ENCODE measurements at places on chromosomes 6 and 20.

DNA sequence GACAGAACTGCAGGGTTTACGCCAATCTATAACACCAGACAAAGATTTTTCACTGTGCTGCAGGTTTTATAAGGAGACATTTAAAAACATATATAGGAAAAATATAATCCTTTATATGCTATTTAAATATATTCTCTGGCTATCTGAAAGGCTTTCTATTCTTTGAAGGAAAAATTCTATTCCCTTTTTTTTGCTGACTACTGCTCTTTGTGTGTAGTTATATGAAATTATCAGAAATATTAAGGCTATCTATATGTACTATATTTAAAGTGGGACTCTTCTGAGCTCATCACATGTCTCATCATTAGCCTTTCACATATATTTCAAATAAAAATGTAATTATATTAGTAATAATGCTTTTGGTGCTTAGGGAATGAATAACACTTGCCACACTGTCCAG is 930.7 kb downstream of the EYS start:
- DNase-seq = no peak

DNA sequence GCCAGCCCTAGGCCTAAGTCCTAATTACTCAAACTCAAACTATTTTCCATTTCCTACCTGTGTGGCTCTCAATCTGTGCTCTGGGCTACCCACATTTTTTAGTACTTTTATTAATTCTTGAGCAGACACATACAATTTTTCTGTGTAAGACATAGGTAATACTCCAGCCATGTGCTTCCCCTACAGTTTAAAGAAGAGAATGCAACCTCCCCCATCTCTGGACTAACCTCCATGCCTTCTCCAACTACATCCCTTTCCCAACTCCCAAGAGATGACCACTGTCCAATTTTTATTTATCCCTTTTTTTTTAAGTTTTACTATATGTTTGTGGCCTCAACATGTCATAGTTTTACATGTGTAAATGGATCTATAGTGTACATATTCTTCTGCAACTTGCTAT is 5.8 kb downstream of the HMGN4 start:
- no peak for DNase-seq

GRCh38 chr6:70258483-70258882 is 44.4 kb downstream of the COL9A1 start:
- DNase-seq = no peak

DNA sequence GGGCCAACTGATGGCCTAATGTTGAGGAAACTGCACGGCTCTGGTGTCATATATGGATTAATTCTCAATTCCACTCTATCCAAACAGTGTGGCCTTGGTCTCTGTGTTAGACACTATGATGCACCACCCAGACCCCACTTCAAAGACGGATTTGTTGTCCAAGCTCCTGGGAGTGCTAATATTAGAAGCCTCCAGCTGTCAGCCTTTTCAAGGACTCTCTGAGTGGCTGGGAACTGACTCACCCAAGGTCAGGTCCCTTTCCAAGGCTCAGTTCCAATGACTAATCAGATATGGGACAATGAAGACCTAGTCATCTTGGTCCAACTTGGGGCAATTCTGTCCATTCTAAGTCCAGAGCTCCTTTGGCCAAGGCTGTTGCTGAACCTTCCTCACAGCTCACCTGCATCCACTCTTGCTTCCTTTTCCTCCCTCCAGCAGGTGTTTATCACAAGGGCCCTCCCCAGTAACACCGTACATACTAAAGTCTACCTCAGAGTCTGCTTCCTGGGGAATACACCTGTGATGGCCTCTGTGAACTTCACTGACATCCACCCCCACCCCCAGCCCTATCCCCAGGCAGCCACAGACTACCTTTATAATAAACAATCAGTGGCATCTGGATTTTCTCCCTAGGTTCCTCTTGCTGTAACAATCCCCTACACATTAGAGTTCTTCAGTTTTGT is 7.2 kb upstream of the IL20RA start:
- no peak for DNase-seq

- DNase-seq = peak; percentile 33
Measured at GRCh38 chr6:140078561-140079125, 704.2 kb upstream of the CITED2 start.

GRCh38 chr20:24682496-24682985 is 213.1 kb downstream of the SYNDIG1 start:
- no peak for DNase-seq

DNA sequence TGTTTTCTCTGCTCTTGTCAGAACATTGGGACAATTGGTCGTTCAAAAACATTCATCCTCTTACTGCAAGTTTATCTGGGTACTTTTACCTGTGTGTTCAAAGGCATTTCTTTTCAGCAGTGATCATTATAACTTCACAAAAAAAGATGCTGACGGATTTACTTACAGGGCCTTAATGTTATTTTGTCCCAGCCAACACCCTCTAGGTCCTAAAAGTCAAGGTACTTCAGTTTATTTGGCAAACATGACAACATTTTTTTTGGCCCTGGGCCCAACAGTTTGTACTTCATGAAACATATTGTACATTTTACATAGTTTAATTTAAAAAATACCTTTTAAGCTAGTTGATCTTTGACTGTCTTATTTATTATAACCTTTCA is 241.2 kb upstream of the TAB2 start:
- no peak for DNase-seq

GRCh38 chr20:61753316-61753942 is 312.3 kb downstream of the TAF4 start:
- no peak for DNase-seq

- no peak for DNase-seq
Measured at GRCh38 chr20:46073443-46073842, 16.3 kb downstream of the NCOA5 start.

DNA sequence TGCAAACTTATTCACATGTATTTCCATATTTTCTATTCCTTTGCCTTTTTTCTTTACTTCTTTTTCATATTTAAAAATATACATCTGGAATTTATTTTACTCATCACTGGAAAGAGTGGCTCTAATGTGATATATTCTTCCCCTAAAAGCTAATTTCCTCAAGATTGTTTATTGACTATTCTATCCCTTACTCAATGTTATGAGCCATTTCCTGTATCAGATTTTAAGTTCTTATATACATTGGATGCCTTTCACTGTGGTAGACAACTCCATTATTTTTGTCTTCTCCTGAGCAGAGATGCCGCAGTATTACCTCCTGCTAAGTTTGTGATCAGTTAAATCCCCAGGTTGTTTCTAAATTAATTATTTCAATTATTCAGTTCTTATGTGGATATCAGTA is 418.4 kb upstream of the JAG1 start:
- DNase-seq = no peak

DNA sequence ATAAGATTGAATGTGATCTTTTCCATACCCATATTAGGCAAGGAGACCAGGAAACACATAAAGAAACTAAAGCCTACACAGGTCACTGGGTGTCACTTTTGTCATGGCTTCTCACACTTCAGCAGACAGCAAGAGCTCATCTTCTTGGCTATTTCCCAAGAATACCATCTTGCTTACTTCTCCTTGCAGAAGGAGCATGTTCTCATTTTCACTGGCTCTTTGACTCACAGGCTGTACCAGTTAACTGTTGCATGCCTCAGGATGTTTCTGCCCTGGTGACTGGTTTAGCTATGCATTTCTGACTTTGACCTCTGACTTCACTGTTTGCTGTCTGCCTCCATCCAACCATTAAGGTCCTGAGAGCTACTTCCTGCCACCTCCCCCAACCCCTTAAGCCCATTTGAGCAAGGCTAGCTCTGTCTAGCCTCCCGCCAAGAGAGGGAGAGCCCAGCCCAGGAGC is 40.3 kb upstream of the OGFRL1 start:
- DNase-seq = peak; percentile 59

GRCh38 chr6:43770372-43771209 is 580 bp downstream of the VEGFA start:
- no peak for DNase-seq

DNA sequence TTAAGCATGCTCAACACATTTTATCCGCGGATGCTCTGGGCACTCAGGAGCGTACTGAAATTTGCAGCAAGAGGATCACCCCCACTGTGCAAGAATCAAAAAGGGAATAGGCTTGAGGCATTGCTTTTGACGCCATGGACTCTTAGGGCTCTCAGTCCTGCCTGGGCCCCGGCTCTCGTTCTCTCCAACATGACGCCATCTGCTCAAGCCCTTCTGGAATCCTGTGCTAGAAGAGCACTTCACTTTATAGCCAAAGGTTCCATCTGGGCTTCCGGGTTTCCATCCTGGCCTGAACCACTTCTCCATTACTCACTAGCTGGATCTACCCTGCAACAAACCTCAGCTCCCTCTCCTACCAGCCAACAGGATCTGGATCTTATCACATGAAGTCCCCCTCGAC is 105.3 kb downstream of the FOXF2 start:
- DNase-seq = no peak

GRCh38 chr6:161411265-161411944 is 137.5 kb upstream of the AGPAT4 start:
- no peak for DNase-seq

DNA sequence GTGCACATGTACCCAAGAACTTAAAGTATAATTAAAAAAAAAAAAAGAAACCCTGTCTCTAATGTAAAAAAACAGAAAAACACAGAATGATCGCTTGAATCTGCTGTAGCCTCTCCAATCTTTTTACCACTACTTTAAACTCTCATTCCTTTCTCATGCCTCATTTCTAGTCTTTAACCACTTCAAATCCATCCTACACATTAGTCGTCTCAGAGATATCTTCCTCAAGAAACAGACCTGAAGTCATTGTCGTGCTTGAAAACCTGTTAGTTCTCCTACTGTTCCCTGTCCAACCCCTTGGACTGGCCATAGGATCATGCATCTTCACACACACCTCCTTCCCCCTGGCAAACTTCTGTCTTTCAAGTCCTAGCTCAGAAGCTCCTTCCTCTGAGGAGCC is 112.1 kb upstream of the BCLAF1 start:
- no peak for DNase-seq

- no peak for DNase-seq
Measured at GRCh38 chr6:134510920-134511319, 193.0 kb upstream of the SGK1 start.

GRCh38 chr6:127202676-127203075 is 64.0 kb upstream of the RNF146 start:
- DNase-seq = no peak

DNA sequence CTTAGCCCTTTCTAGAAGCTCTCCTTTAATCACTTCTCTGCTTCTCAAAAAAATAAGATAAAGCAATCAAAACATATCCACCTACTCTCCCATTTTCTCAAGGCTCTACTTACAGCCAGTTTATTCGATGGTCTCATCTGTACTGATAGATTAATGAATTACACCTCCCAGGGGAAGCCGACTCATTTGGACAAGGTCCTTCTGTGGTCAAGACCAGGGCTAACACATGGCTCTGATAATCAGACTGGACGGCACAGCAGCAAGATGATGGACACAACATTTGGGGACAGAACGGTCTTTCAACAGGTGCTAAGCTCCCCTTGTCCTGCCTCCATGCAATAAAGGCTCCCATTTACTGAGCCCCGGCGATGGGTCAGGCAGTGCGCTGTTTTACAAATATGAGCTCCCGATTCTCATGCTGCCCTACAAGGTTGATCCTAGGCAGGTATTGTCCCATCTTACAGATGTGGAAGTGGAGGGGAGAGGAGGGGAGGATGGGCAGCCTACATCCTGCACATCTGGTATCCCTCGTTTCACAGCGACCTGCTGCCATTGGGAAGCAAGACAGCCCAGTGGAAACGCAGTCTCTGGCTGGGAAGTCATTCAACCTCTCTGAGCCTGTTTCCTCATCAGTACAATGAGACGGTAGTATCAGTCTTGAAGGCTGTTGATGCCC is 15.7 kb downstream of the CPNE5 start:
- DNase-seq = no peak

DNA sequence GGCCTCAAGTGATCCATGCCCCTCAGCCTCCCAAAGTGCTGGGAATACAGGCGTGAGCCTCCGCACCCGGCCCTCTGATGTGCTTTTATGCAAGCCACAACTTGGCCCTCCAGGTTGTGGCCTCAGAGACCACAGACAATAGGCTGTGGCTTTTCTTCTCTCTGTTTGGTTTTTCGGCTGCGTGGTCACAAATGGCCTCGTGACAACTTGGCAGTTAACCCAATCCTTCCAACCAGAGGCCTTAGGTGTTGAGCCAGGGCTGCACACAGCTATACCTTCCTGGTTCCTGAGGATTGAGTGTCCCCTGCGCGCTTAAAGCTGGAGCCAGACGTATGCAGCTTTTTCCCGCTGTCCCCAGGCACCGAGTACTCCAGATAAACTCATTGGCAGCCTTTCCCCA is 6.3 kb upstream of the TGM3 start:
- DNase-seq = no peak
